ENCODE measurements at places on chromosomes 16 and 17.

- DNase-seq: peak; percentile 32
These were observed 9.1 kb upstream of the PPP1R1B start for GRCh38 chr17:39617446-39618245.

DNA sequence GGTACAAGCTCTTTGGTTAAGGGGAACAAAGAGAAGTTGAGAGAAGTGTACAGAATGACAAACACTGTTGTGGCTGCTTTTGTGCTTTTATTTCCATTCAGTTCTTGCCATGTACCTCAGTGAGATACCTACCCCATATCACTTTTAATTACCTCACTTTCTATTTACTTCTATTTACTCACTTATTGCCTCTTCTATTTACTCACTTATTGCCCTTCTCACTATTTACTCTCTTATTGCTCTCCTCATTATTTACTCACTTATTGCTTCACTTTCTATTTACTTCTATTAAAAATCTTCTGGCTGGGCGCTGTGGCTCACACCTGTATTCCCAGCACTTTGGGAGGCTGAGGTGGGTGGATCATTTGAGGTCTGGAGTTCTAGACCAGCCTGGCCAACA lies 41.9 kb downstream of the MBTD1 start:
- no peak for DNase-seq

DNA sequence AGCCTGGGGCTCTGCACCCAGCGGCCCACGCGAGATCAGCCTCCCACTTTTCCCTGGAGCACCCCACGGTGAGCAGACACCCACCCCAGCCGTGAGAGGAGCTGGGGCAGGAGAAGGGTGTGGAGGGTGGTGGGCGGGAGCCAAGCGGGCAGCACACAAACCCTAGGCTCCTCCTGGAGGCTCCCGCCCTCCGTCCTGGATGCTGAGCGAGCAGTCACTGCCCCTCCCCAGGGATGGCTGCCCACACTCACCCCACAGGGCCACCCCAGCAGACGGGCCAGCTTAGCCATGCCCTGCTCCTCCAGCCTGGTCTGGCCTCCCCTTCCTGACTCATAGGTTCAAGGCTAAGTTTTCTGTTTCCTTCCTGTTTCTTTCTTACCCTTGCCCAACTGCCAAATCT lies 15.7 kb upstream of the ABCC3 start:
- DNase-seq: no peak

DNA sequence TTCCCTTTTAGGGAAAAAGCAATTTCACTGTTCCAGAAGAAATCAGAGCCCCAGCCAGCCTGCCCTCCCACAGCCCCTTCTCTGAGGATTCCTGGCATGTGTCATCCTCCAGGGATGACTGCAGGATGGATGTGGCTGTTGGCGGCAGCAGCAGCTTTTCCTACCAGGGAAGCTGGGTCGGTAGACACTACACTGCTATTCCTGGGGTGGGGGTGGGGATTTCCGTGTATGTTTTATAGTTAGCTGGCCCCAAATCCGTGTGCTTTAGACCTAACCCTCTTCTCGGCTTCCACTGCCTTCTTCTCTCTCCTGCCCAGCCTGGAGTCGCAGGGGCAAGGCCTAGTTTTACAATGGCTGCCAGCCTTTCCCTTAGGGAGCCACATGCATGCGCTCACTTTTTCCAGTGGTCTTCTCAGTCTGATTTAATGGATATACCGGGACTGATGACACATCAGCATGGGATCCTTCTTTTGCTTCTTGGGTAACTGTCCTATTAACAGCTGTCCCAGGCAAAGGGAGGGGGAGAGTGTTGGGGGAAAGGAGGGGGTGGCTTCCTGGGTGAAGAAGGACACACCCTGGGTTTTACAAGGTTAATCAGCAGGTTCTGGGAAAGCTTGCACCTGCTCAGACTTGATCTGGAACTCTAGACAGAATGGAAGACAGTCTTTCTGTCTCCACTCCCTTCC lies 2.7 kb upstream of the NFE2L1 start:
- no peak for DNase-seq

GRCh38 chr17:1179112-1179817 lies 516 bp downstream of the ABR start:
- no peak for DNase-seq

- no peak for DNase-seq
These were observed 4.3 kb upstream of the RANGRF start for GRCh38 chr17:8284126-8284525.

GRCh38 chr17:4771519-4772234 lies at the start of gene TM4SF5:
Gene TM4SF5 (plus strand): TSS chr17:4771886. CDS start chr17:4771923, 37 bp downstream.
- no peak for DNase-seq

DNA sequence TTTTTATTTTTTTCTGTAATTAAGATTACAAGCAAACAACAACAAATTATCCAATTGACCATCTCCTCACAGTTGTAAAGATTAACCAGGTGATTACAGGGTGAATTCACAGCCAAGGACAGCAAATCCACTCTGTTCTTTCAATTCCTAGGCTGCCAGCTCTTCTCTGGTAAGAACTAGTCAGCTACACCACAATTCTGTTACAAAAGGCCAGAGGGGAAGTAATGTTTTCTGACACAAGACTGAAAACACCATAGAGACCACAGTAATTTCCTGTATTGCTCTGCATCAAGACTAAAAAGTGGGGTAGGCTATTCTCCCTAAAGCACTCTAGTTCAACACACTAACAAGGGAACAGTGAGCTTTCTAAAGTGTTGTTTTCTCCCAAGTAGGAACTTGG lies 10.6 kb downstream of the CA10 start:
- peak; percentile 98 for DNase-seq

- DNase-seq: no peak
These were observed 1.7 kb upstream of the CES5A start for GRCh38 chr16:55876854-55877253.

DNA sequence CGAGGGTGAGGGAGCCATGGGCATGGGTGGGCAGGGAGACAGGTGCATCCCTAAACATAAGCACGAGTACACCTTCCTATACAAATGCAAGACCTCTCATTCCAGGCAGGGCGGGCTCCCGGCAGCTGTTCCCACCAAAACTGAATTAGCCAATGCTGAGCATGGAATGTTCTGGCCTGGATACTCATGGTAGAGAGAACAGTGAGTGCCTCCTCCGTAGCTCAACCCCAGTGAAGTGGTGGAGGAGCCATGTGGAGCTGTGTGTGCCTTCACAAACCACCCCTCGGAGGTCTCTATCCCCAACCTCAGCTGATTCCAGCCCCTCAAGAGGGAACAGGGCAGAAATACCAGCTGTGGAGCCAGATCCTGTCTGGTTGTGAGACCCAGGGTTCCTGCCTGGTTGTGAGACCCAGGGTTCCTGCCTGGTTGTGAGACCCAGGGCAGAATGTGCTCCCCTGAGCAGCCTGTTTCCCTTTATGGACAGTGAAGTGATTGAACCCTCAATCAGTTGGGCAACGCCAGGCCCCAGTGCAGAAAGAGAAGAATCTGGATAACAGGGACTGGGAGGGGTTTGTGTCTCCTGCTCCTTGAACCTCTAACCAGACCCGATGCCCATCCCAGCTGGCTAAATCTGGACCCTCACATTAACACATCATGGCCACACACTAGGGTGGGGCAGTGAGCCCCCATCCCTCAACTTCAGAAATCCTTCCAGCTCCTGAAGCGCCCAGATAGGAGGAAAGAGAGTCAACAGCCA lies 2.4 kb upstream of the CDH16 start:
- no peak for DNase-seq

DNA sequence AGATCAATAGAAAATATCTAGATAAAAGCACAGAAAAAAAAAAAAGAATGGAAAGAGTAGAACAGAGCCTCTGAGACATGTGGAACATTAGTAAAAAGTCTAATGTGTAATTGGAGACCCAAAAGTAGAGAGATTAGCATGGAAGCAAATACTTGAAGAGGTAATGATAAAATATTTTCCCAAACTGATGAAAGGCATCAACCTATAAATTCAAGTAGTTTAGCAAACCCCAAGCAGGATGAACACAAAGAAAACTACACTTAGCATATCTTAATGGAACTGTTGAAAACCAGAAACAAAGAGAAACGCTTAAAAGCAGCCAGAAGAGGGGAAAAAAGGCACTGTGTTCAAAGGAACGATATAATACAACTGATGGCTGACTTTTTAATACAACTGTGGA lies 16.4 kb downstream of the NF1 start:
- DNase-seq: no peak

DNA sequence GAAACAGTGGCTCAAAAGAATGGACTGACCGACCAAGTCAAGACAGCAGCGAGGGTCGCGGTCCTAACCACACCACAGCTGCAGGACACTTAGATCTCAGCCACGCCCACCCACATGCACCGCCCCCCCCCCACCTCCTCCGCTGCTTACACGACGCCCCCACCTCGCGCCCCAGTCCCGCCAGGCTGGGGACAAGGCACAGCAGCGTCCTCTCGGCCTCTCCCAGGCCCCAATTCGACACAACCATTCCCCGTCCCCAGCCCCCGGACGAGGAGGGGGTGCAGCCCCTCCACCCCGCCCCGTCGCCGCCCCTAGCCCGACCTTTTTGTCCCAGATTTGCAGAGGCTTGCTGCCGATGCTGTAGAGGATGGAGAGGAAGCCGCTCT lies 477 bp downstream of the CFAP20 start:
- peak; percentile 17 for DNase-seq

DNA sequence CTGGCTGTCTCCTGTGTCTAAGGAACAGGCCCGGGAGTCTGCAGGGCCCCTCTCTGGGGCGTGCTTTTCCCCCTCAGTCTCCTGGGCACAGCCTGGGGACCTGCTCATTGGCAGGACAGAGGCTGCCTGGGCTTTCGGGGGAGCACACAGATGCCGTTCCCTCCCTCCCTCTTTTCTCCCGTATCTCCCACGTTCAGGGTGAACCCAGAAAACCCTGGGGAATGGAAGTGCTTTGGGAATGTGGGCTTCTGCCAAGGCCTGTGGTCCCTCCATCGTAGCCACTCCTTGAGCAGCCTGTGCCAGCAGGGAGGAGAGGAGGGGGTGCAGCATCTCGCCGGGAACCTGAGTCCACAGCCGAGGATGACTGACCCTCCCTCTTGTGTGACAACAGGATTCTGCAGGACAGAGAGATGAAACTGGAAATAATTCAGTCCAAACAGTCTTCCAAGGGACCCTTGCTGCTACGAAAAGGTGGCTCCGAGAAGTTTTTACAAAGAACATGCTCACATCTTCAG lies 52.0 kb downstream of the RNF213 start:
- DNase-seq: no peak

DNA sequence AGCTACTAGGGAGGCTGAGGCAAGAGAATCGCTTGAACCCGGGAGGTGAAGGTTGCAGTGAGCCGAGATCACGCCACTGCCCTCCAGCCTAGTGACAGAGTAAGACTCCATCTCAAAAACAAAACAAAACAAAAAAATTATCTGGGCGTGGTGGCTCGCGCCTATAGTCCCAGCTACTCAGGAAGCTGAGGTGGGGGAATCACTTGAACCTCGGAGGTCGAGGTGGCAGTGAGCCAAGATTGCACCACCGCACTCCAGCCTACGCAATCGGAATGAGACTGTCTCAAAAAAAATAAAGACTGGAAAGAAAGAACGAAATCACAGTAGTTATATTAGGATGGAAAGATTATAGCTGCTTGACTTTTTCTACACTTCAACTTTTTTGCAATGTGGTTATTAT lies 18.9 kb downstream of the COG1 start:
- no peak for DNase-seq

GRCh38 chr17:2101448-2102257 lies 46.8 kb downstream of the HIC1 start:
- DNase-seq: peak; percentile 22

- no peak for DNase-seq
These were observed 1.8 kb downstream of the IL27 start for GRCh38 chr16:28504707-28505404.

GRCh38 chr16:81931927-81932326 lies 79.3 kb downstream of the SDR42E1 start:
- DNase-seq: no peak

DNA sequence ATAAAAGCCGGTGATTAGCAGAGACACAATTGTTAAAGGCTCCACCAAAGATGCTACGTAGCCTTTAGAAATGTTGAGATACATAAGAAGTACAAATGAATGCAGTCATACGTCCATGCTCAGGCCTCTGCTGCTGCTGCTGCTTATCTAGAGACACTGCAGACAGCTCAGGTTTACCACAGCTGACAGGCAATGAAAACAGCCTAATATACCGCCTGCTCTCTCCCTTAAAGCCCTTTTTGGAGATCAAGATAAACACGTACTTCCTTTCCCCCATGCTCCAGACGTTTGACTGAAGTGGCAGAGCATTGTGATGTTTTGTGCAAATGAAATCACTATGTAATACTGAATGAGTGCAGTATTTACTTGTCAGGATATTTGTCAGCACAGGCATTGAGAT lies 185.3 kb downstream of the AATF start:
- no peak for DNase-seq

Data from Kasumi-1 (cell line).